ENCODE measurements at places on chromosomes 11 and 22.

DNA sequence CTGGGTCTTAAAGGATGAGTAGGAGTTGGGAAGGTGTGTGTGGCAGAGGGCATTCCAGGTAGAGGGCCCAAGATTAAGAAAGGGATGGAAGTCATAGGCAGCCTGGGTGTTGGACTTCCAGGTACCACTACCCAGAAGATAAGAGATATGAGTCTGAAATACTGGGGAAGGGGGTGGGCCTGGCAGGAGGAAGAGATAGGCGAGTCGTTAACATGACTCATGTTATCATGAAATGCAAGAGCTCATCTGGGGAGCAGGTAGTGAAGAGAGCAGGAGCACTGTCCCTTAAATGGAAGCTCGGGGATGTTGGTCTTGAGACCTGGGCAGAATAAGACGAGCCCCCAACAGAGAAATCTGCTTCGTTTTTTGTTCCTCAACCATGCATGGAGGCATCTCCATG, 10.2 kb downstream of the ZC3H7B start:
- no peak for DNase-seq

DNA sequence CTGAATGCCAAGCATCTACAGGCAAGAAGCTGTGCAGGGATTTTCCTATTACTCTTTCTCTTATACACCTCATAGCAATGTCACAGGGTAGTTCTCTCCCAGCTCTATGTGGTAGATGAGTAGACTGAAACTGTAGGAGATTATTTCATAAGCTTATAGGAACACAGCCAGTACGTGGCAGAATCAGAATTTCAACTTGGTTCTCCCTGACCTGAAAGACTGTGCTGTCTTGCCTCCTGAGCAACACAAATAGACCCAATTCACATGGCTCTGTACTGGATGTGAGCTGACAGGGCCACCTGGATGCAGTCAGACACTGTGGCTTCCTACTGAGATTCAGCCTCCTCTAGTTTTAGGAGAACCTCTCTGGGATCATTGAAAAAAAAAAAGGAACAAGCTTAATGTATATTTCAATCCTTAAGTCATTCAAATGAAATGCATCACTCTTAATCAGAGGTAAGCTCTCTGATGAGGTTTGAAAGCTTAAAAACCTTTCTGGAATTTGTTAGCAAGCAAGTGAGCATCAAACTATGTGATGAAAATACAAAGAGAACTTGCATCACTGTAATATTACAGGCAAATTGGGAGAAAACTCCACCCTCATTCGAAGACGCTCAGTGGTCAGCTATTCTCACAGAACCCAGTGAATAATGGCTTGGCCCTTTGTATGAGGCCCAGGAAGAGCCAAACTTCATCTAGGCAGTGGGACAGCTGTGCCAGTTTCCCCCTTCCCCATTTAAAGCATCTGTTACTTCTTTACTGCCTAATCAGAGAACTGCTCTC, 1039.3 kb downstream of the NTM start:
- no peak for DNase-seq

DNA sequence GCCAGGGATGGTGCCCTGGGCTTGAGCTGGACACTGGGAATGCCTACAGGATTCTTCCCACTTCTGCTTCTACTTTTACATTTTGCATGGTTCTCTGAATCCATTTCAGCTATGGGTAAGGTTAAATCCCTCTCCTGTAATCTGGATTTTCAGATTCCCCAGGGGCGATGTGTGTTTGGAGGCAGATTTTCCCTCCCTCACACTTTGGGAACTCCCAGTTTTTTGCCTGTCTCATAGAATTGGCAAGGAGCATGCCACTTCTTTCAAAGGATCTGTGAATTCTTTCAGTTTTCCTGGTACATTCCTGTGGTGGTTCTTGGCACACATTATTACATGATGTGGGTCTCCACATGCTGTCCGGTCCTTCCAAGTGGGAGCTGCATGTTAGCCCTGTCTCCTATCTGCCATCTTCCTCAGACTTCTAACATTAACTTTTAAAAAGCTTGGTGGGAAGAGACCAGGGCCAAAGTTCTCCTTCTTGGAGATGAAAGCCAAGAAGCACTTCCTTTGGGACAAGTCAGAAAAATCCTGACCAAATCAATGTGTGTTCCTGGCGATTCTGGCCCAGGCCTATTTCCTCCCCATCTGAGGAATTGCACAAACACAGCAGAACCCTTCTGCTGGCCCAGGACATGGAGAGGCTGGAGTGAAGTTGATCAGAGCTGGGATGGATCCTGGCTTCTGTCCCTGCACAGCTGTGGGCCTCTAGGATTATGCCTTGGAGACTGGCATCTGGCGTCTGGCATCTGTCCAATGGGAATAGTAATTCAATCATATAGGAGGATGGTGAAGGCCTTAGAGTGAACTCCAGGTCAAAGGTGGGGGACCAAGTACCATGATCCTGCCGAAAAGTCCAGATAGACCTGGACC, 5.4 kb upstream of the APOL2 start:
- no peak for DNase-seq

DNA sequence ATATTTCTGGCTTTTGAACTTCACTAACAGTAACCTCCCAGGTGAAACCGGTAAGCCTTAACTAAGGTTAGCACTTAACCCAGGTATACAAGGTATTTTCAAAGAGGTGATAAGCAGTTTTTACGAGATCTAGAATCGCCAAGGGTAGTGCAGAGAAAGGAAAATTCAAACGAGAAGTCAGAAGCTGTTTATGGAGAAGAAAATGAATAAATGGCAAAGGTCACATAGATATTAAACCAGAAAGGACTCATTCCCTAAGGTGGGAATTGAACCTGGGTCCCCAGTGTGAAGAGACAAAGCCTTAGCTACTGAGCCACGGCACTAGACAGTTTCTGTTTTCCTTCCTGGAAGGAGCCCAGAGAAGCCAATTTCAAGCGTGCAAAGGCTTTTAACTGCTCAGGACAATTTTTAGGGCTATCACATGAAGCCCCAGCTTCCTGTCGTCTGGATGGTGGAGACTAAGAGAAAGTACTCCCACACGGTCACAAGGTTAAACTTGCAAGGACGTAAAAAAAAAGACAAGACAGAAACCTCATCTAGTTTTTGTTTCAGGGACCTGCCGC, 5.7 kb upstream of the C1QTNF6 start:
- DNase-seq: no peak

DNA sequence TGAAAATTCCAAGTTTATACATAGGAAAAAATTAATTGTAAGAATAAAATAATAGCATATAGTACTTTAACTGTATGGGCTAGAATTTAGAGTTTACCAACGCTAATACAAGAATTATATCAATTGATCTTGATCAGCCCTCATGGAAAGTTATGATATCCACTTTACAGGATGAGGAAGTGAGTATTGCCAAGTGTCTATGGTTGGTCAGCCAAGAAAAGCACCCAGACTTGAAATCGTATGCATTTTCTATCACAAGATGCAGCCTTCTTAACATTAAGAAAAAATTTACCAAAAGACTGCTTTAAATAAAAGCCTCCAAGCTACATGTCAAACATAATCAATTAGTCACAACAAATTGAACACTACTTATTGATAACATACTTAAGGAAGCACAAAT, 53.0 kb downstream of the DDI1 start:
- no peak for DNase-seq

DNA sequence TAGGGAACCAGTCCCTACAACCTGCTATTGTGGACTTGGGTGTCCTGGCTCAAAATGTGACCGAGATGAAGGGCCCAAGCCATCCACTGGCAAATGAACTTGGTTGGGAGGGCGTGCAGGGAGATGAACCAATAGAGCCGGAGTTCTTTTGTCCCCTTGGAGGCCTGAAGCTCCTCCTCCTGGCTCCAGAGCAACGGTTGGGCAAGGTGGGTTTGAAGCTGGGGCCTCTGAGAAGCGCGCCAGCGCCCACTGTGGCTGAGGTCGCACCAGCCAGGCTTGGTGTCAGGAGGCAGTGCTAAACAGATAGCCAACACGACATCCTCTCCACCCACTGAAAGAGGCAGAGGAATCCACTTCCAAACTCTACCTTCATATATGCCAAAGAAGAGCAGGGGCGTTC, 36.0 kb upstream of the PACSIN2 start:
- no peak for DNase-seq

DNA sequence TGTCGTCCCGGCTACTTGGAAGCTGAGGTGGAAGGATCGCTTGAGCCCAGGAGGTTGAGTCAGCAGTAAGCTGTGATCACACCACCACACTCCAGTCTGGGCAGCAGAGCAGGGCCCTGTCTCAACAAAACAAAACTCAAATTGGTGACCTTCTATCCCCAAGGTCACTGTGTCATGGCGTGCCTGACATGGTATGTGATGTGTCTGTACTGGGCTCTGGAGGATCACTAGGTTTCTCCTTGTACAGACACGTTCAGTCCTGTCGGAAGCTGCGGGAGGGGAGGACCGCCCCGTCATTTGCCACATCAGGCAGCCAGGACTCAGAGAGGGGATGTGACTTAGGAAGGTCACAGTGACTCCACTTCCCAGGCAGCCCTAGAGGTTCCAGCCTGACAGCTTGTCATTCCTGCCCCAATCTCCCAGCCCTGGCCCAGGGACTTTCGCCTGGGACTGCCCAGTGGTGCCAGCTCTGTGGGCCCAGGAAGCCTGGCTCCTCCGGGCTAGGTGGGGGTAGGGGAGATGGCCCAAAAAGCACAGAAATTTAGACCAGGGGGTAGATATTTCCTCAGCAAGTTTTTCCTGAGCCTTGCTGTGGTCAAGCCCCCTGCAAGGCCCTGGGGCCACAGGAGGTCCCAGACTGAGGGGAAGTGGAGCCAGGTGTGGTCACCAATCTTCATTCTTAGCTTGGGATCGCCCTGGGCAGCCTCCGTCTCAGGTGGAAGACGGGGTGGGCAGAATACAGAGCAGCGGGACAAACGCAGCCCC, 53.2 kb downstream of the TRIOBP start:
- DNase-seq: no peak

DNA sequence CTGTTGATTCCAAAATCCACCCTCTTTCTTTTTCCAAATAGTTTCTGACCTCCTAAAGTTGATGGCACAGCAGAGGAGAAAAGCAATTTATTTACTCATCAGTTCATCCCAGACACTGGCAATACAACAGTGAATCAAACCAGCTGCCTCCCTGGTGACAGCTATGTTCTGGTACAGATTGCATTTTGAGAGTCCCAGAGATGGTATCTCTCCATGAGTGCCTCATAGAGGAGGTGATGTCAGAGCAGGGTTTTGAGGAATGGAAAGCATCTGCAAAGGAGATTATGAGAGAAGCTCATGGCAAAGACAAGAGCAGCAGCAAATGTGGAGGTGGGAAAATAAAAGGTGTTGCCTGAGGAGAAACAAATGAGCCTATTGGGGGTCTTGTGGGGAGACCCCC, 377.2 kb downstream of the MN1 start:
- no peak for DNase-seq

- DNase-seq: no peak
Measured at GRCh38 chr11:12029738-12030363, 21.4 kb upstream of the DKK3 start.

DNA sequence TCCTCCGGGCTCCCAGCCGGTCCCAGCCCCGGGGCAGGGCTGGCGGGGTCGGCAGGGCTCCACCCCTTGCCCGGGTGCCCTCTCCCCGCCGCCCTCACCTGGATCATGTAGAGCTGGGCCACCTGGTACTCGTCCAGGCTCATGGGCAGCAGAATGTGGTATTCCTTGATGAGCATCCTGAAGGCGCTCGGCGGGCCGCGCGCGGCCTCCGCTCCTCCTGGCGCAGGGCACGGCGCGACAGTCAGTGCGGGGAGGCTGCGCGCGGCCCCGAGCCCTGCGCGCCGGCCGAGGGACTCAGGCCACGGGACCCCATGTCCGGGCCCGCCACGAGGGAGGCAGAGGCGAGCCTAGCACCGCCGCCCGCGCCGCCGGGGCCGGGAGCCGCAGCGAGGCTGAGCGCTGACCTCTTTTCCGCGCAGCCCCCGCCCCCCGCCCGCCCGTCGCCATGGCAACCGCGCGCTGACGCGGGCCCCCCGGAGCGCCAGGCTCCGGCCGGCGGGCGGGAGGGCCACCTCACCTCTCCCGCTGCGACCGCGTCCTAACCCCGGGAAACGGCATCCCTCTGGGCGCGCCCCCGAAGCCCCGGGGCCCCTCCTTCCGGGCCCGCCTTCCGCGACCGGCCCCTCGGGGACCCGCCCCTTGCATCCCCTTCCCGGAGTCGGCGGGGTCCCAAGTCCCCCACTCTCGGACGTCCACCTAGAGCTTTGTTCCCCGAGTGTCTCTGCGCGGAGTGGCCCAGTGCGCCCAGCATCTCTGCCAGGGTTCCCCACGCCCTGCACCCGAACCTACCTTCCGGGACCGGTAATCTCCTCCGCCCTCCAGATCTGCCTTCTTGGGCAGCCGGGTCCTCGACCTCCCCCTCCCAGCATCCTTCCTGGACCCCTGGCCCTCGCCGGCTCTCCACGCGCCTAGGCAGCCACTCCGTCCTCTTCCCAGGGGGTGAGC, 886 bp downstream of the PITPNM1 start:
- DNase-seq: no peak

DNA sequence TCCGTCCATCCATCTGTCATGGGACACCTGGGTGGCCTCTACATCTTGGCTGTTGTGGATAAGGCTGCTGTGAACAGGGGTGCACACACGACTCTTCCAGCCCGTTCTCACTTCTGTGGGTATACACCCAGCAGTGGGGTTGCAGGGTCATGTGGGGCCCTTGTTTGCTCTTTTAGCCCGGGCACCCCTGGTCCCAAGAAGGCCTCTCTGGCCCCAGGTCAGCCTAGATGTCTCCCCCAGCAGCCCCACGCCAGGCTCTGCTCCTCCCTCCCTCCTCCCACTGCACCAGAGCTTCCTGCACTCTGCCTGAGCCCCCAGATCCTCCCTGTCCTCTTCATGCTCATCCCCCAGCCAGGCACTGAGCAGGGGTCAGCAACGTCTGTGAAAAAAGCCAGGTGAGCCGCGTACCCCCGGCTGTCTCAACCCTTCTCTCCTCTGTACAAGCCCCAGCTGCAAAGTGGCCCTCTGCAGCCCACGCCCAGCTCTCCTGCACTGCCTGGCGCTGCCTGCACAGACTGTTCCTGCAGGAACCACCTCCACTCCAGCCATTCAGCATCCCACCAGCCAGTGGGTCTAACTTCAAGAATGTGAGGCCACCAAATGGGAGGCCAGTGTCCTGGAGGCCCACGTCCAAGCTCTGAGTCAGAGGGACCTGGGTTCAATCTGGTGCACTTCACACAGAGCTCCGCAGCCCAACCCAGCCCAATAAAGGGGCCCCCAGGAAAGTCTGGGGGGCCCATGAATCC, 1508.9 kb downstream of the BRD1 start:
- no peak for DNase-seq

- no peak for DNase-seq
Measured at GRCh38 chr11:121661880-121662486, 209.2 kb upstream of the SORL1-AS1 start.

- DNase-seq: no peak
Measured at GRCh38 chr11:132821014-132821413, 711.3 kb downstream of the OPCML start.

GRCh38 chr11:26095340-26095739, 236.6 kb upstream of the ANO3 start:
- DNase-seq: no peak

- DNase-seq: no peak
Measured at GRCh38 chr11:1382429-1382828, 7.3 kb upstream of the BRSK2 start.

GRCh38 chr11:79173615-79174014, 267.2 kb downstream of the TENM4 start:
- DNase-seq: no peak

- no peak for DNase-seq
Measured at GRCh38 chr11:121586750-121587149, 134.0 kb upstream of the SORL1-AS1 start.

GRCh38 chr11:104625246-104625645, 273.0 kb downstream of the CASP12 start:
- DNase-seq: no peak

GRCh38 chr11:132050049-132050448, 679.6 kb downstream of the NTM start:
- DNase-seq: no peak

GRCh38 chr11:103970701-103971249, 65.7 kb upstream of the DDI1 start:
- no peak for DNase-seq

GRCh38 chr11:130738611-130739010, 177.7 kb downstream of the SNX19 start:
- no peak for DNase-seq

Data from stimulated activated CD4-positive, alpha-beta T cell treated with anti-CD3 and anti-CD28 coated beads, Interleukin-1b, Interleukin-23, amount 100 ng/mL, for 1 hour (primary cell).